Memory B cell (primary cell): ENCODE measurements at places on chromosomes 4 and X.

GRCh38 chr4:185847352-185848097 lies 35.5 kb upstream of the SORBS2 start:
- no peak overlapping the region for H3K4me3 ChIP-seq
- H3K36me3 ChIP-seq: no peaks in the 10 kb centered on the region
- H3K4me1 ChIP-seq: no peaks in the 10 kb centered on the region
- no peak for DNase-seq
- H3K27me3 ChIP-seq: peaks cover 13% of the 10 kb centered on the region

DNA sequence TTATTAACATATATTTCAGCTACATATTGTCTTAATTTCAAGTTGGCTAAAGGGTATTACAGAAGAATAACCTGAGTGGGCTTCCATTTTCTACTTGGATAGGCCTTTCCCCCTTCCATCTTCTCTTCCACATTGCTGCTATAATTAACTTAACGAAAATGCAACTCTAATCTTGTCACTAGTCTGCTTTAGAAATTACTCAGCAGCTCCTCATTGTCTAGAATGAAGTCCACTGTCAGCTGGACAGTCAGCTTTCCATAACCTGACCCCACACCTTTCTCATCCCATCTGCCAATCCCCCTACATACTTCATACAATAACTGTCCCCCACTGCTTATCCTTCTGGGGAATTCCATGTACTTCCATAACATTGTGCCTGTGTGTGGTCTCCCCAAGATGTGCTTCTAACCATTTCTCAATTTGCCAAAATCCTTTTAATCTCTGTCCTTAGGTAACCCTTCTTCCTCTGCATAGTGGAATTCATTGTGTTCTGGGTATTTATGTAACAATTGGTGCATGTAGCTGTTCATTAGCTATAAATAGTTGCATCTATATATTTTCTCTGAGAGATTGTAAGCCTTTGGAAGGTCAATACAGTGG lies 4.8 kb downstream of the MND1 start:
- no peak overlapping the region for H3K4me3 ChIP-seq
- H3K4me1 ChIP-seq: peaks cover 6% of the 10 kb centered on the region

DNA sequence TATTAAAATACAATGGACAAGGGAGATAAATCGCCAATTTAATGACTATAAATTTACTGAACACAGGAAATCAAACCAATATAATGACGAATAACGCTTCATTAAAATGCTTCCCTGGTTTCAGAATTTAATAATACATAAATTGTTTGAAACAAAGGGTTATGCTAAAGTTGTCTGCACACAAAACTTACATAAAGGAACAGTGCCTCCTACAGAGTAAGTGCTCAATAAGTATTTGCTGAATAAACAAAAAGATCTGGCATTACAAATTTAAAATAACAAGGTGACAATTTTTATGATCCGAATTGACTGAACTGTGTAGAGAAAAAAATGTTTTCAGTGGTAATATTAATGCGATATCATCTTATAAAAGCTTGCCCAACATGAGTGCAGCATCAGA lies 69.6 kb downstream of the NOCT start:
- no peaks in the 10 kb centered on the region for H3K27me3 ChIP-seq
- DNase-seq: no peak
- peaks cover 14% of the 10 kb centered on the region for H3K4me1 ChIP-seq
- H3K36me3 ChIP-seq: no peaks in the 10 kb centered on the region

- no peaks in the 10 kb centered on the region for H3K36me3 ChIP-seq
- no peak overlapping the region for H3K4me3 ChIP-seq
- no peak for DNase-seq
- H3K4me1 ChIP-seq: no peaks in the 10 kb centered on the region
- peaks cover 4% of the 10 kb centered on the region for H3K27me3 ChIP-seq
Observed at GRCh38 chr4:7752649-7753048, 187.0 kb downstream of the AFAP1 start.

- no peaks in the 10 kb centered on the region for H3K4me1 ChIP-seq
- H3K36me3 ChIP-seq: peaks cover 7% of the 10 kb centered on the region
- H3K27ac ChIP-seq: no peak overlapping the region
- no peaks in the 10 kb centered on the region for H3K27me3 ChIP-seq
- no peak overlapping the region for H3K4me3 ChIP-seq
- DNase-seq: no peak
Observed at GRCh38 chrX:102892103-102892502, 45.0 kb upstream of the RAB40AL start.

- H3K36me3 ChIP-seq: no peaks in the 10 kb centered on the region
- H3K4me1 ChIP-seq: no peaks in the 10 kb centered on the region
- H3K4me3 ChIP-seq: no peak overlapping the region
- no peak overlapping the region for H3K27ac ChIP-seq
- H3K27me3 ChIP-seq: peaks cover 4% of the 10 kb centered on the region
Observed at GRCh38 chr4:57303012-57303751, 193.0 kb upstream of the IGFBP7 start.

DNA sequence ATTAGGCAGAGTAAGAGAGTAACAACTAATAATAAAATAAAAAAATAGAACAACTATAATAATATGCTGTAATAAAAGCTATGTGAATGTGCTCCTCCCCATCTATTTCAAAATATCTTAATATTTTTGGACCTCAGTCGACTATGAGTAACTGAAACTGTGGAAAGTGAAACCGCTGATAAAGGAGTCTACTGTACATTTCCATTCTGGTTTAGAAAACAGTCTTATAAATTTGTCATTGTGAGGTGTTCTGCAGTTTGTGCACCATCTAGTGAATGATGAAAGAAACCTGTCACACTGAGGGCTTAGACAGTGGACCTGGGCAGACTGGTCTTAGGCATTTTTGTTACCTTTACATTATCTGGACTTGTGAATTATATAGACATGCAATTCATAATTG lies 42.0 kb downstream of the TMEM150C start:
- no peak overlapping the region for H3K27ac ChIP-seq
- no peak overlapping the region for H3K4me3 ChIP-seq
- H3K36me3 ChIP-seq: no peaks in the 10 kb centered on the region

- no peak overlapping the region for H3K27ac ChIP-seq
- H3K36me3 ChIP-seq: no peaks in the 10 kb centered on the region
- no peak overlapping the region for H3K4me3 ChIP-seq
- no peak for DNase-seq
- H3K27me3 ChIP-seq: peaks cover 12% of the 10 kb centered on the region
Observed at GRCh38 chr4:54872261-54872660, 214.5 kb downstream of the KIT start.
